ENCODE measurements at places on chromosomes 11 and 22.

DNA sequence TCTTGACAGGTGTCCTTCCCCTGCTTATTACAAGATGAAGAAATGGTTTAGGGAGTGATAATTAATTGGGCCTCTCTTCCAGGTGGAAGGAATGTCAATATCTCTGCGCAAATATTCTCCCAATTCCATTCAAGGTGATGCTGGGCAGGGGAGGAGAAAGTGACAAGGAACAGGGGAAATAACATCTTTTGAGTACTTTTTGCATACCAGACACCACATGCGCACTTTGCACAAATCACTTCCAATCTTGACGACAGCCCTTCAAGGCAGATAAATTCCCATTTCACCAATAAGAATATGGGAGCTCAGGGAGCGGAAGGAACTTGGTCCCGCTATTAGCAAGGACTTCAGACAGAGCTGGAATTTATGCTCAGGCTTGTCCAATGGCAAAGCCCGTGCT lies 145.1 kb upstream of the TBCEL start:
- no peak for DNase-seq

DNA sequence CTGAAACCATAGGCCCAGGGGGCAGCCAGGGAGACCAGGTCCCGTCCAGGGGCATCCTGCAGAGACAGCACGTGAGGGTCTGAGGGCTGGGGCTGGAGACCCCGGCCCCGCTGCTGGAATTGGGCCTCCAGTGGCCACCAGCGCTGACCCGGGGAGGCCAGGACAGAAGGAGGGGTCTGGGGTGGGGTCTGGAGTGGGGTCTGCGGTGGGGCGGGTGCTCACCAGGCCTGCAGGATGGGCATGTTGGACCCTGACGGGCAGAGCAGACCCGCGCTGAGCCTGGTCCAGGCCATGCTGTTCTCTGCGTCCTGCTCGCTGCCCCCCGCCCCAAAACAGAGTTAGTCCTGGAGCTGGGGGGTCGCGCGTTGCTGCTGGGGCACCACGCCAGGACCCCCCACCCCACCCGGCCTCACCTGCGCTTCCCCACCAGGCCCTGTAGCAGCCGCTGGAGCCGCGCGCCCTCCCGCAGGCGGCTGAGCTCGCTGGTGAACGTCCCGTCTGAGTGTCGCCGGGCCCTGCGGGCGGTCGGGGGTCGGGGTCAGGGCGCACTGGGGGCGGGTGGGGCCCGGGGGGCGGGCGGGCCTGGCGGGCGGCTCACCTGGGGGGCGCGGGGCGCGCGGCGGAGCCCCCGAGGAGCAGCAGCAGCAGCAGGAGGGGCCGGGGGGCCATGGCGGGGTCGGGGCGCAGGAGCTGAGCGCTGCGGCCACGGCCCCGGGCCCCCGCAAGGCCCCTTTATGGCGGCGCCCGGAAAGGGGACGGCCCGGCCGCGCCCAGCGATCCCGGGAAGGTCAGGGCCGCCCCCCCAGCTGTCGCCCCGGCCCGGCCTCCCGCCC lies at the start of gene SCT:
Gene SCT, minus strand, starts transcription at position 707 of the 833 bp plus-strand sequence. Its CDS starts 38 bp downstream, at position 669.
- DNase-seq, result no peak

DNA sequence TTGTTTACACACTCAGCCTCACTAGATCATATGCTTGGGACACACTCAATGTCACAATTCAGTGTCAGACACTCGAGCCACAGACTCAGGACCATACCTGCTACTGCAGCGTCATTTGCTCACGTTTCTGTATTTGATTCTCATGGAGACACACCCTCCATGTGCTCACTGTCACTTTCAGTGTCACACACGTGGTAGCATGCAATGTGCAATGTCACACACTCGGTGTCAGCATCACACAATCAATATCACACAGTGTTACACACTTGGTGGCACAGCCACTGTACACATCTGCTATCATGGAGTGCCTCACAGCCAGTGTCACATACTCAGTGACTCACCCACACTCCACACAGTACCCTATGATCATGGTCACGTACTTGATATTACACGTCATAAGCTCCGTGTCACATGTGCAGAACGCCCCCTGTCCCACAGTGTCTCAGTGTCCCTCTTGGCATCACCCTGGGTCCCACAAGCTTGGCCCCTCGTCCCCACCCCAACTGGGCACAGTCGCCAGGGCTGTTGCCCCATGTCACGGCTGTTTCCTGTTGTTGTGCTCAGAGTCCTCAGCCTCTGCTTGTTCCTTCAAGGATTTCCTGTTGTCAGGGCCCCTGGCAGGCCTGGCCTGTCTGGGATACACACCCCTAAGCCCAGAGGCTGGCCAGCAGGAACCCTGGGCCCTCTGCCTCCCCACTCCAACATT lies 49.6 kb downstream of the PDE2A start:
- DNase-seq, result no peak

GRCh38 chr22:26170795-26171580 lies 1.7 kb downstream of the SEZ6L start:
- DNase-seq, result no peak

DNA sequence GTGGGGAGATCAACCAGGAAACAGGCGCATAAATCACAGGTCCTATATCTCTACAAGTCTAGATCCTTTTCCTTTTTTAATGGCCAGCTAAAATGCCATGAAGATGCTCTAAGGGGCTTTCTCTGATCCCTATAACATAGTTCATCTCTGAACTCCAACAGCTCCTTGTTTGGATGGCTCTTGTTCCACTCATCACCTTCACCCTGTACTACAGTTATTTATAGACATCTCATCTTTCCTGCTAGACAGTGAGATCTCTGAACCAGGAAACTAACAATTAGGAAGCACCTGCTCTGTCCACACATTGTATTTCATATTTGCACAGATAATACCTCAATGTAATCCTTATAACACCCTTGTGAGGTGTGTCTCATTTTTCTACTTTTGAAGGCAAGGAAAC lies 31.6 kb downstream of the KCNA4 start:
- DNase-seq, result no peak

DNA sequence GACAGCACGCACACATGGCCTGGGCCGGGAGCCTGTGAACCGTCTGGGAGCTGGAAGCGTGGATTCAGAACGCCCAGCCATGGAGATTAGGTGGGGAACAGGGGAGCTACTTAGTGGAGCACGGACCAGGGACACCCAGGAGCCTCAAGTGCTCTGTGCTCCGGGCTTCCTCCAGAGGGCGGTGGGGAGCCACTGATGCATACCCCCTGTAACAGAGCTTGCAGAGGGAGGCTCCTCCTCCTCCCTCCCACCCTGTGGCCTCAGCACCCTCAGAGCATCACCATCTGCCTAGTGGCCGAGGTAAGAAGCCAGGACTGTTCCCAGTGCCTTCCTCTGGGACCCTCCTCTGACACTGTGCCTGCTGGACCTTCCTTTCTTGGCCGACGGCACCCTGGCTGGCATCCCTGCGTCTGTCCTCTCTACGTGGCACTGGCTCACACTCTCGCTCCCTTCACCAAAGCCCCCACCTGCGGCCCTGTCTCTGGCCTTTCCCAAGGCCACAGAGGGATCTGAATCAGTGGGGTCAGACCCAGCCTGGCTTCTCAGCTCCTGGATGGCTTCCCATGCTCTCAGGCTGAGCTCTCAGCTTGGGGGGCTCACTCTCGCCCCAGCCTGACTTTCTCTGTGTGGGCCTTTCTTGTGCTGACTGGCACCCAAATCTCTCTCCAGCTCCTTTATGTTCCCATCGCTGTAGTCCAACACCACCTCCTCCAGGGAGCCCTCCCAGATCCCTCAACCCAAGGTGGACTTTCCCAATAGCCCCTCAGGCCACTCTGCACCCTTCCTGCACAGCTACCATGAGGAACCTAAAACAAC lies 780.9 kb downstream of the BRD1 start:
- DNase-seq, result no peak

- no peak for DNase-seq
Observed at GRCh38 chr22:19705181-19705934, 8.9 kb upstream of the SEPTIN5 start.

DNA sequence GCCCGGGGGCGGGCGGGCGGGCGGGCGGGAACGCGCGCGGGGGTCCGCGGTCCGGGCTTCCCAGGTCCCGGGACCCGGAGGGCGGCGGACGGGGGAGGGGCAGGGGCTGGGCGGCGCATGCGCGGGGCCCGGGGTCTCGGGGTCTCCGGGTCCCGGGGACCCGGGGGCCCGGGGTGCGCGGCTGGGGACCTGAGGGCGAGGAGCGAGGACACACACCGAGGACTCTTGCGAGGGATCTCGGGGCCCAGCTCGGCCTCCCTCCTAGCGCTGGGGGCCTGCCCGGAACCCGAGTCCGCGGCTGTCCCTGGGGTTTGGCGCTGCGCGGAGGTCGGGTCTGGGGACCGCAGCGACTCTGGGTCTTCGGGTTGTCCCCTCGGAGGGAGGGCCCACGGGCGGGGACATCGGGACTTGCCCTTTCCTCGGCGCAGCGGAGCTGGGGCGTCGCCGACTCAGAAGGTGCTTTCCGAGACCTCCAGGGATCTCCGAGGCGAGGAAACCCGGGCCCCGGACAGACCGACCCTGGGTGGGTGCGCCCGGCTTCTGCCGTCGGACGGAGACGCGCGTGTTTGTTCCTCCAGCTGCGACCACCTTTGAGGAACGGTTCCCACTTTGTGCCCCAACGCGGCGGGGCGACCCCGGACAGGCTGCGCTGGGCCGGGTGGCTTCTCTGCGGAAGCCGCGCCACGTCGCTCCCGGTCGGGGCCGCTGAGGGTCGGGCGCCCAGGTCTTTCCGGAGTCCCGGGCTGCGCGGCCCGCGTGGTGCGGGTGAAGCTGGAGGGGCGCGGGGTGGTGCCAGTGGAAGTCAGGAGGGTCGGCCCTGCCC lies 540 bp downstream of the PPARA start:
- DNase-seq, result peak; percentile 27

- DNase-seq, result no peak
Observed at GRCh38 chr11:68333173-68333572, 20.8 kb downstream of the LRP5 start.

GRCh38 chr11:46272816-46273427 lies 4.5 kb upstream of the CREB3L1 start:
- no peak for DNase-seq

GRCh38 chr11:95531116-95531515 lies 258.5 kb downstream of the FAM76B start:
- no peak for DNase-seq

GRCh38 chr11:7471071-7471470 lies 14.2 kb upstream of the OLFML1 start:
- no peak for DNase-seq

- no peak for DNase-seq
Observed at GRCh38 chr11:31499576-31500178, 9.7 kb downstream of the IMMP1L start.
